Activated CD4-positive, alpha-beta T cell treated with anti-CD3 and anti-CD28 coated beads, Interleukin-2, Interleukin-6, amounts not matched to agents 100 ng/mL and 50 ng/mL, durations not matched to agents 16 hours and 8 hours (primary cell): ENCODE measurements at places on chromosomes 5 and 9.

- DNase-seq, result peak; percentile 36
Observed at GRCh38 chr5:95022967-95023695, 261.8 kb downstream of the MCTP1 start.

- peak; percentile 49 for DNase-seq
Observed at GRCh38 chr5:61319388-61320146, 12.5 kb upstream of the ZSWIM6 start.

DNA sequence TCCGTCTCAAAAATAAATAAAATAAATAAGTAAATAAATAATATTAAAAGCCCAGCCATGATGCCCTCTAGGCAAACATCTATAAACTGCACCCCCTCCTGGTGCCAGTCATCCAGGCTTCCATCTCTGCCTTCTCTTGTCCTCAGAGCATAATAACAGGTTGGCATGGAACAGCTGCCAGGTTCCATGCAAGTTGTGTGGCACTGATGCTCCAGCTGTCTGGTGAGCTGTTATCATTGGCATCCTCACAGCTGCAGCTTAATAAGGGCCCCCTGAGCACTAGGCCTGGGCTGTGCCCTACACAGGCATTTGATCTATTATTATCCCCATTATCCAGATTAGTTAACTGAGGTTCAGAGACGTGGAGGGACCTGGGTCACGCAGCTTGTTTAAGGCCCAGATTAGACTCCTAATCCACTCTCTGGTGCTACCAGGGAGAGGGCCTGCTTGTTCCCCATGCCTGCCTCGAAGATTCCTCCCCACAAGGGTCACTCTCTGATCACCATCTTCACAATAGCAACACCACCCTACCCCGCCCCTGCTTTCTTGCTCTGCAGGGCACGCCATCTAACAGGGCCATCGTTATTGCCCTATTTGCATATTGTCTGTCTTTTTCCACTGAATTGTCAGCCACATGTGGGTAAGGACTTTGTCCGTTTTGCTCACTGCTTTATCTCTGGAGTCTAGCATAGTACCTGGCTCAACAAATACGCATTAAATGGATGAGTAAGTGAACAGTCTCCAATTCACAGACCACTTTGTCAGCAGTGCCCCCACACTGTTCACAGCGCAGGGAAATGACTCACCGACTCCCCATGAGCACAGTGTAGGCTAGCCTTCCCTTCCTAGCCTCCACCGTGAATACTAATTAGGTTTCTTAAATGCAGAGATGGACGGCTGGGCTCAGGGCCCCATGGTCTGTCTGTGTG, 1.5 kb upstream of the DNM1 start:
- no peak for DNase-seq

DNA sequence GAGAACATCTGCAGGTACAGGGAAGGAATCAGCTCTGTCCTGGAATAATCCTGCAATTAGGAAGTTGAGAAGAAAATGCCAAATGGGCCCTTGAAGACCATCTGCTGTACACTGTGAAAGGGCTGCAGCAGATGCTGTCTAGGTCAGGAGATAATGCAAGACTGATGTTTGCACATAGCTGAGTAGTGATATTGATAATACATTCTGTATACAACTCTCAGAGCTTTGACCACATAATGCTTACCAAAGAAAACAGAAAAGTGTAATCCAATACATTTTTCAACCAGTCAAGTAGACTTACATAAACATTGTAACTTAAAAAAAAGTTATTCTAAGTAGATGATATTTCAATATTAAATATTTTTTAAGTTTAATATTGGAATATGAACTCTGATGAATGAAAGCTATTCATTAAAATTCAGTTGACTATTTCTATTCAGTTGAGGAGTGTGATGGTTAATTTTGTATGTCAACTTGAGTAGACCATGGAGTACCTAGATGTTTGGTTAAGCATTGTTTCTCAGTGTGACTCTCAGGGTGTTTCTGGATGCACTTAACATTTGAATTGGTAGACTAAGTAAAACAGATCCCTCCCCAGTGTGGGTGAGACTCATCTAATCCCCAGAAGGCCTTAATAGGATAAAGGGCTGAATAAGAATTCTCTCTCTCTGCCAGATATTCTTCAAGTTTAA, 380.1 kb upstream of the PRR16 start:
- DNase-seq, result no peak

DNA sequence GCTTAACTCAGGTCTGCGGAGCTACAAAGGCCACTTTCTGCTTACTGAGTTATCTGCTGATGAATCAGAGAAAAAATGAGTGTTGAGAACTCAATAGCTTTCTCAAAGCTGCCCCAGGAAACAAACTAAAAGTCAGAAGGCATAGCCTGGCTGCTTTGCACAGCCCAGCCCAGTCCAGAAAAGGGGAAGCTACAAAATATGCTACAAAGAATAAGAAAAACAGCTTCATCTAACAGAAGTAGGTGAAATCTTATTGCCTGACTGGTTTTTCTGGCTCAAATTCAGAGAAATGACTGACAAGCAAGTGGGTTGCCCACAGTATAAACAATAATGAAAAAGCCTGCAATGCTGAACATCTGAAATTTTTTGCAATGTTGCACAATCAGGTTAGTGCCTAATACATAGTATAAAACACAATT, 156.2 kb downstream of the PPP2R2B start:
- DNase-seq, result no peak

- DNase-seq, result no peak
Observed at GRCh38 chr5:143494162-143494561, 90.7 kb upstream of the NR3C1 start.
